ENCODE measurements at places on chromosomes 5 and 9.

DNA sequence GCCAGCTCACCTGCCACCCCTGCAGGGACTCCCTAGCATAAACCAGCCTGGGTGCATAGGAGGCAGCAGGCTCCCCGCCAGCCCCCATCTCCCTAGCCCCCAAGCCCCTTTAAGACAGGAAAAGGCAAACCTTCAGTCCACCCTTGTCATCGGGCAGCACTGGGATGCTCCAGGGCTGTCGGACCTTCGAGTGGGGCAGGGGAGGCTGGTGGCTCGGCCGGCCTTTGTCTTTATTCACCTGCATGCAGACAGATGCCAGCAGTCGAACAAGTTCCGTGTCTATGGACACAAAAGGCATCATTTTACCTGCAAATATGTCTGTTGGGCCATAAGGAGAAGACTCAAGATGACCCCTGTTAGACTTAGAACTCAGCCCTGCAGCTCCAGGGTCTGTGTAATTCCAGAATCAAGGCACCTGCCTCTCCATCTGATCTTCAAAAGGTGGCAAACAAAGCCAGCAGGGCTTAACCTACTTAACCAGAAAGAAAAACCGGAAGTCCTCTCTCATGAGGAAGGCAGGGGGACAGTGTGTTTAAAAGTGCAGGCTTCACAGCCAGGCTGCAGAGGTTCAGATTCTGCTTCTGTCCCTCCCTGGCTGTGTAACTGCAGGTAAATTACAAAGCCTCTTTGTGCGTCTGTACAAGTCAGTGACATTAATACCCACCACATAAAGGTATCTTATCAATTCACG lies 16.2 kb downstream of the ANKS6 start:
- DNase-seq = no peak

DNA sequence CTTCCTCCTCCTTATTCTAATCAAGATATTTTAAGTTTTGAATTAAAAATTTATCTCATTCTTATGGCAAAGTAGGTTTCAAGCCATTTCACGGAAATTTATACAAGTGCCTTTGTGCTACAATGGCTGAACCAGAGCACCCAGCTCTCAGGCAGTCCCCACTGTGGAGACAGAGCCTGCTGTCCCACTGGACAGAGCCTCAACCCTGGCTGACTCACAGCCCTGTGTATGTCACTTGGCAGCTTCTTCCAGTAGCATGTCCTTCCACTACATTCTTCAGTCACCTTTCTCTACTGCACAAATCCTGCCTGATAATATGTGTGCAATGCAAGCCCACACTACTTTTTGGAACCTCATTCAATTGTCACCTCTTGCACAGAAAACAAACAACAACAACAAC lies 253.1 kb downstream of the PDE4D start:
- no peak for DNase-seq

- peak; percentile 16 for DNase-seq
Observed at GRCh38 chr5:79025054-79025472, 40.0 kb upstream of the ARSB start.

DNA sequence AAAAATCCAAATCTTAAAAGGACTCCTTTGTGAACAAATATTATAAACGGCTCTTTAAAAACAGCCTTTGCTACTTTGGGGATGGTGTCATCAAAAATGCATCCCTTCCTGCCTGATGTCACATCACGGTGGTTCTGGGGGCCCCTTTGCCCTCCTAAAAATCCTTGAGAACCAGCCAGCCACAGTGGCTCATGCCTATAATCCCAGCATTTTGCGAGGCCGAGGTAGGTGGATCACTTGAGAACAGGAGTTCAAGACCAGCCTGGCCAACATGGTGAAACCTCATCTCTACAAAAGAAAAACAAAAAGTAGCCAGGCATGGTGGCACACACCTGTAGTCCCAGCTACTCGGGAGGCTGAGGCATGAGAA lies 43.9 kb downstream of the FNBP1 start:
- DNase-seq = no peak

GRCh38 chr9:4662989-4663792 lies 1.1 kb downstream of the PLPP6 start:
- DNase-seq = peak; percentile 41

- no peak for DNase-seq
Observed at GRCh38 chr9:16147726-16148125, 594.9 kb downstream of the CCDC171 start.

DNA sequence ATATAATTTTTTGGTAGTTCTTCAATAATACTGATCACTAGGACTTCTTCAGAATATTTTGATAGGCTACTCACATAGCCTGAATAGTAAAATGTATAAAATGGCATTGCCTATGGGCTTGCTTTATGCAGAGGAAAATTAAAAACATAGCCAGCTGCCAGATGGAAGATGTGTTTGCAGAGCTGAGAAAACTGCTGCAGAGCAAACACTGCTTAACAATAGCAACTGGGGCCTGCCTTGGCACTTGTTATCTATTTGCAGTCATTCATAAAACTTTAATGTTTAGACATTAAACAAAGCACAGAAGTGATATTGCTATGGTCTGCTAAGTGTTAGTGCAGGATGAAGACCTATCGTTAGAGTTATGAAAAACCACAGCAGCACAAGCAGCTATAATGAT lies 151.5 kb upstream of the SMC2 start:
- DNase-seq = no peak

DNA sequence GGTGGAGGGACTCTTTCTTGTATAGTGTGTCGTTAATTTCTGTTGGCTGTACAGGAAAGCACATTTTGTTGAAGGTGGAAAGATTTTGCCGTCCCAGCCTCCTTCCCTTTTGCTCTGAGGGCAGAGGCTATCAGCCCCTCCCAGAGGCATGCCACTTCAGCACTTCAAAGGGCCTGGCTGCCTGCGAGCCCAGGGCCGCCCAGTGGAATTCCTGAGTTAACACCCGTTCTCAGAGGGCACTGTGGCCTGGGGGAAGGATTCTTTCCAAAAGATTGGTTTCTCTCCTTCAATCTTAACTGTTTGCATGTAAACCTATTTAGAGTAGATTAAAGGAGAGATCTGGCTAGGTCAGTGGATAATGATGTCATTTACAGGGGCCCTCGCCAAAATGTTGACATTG lies 238.6 kb downstream of the FANCC start:
- DNase-seq = no peak
